ENCODE measurements at places on chromosomes 16 and 17.

GRCh38 chr17:75697651-75698291 is 23.5 kb upstream of the ITGB4 start:
- no peak for DNase-seq

DNA sequence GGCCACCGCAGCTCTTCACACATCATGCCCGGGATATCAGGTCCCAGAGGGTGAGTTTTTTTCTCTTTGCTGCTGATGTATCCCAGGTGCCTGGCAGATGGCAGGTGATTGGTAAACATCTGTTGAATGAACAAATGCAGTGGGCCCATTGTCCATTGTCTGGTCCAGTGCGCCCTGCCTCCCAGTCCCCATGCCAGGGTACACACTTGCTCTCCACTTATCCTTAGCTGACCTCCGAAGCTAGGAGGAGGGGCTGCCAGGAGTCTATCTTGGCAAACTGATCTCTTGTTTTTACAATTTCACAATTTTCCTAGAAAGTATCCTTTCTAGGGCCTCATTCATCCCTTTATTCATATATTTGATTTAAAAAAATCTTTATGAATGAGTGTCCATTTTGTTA is 196.0 kb downstream of the RAB11FIP4 start:
- DNase-seq: no peak

DNA sequence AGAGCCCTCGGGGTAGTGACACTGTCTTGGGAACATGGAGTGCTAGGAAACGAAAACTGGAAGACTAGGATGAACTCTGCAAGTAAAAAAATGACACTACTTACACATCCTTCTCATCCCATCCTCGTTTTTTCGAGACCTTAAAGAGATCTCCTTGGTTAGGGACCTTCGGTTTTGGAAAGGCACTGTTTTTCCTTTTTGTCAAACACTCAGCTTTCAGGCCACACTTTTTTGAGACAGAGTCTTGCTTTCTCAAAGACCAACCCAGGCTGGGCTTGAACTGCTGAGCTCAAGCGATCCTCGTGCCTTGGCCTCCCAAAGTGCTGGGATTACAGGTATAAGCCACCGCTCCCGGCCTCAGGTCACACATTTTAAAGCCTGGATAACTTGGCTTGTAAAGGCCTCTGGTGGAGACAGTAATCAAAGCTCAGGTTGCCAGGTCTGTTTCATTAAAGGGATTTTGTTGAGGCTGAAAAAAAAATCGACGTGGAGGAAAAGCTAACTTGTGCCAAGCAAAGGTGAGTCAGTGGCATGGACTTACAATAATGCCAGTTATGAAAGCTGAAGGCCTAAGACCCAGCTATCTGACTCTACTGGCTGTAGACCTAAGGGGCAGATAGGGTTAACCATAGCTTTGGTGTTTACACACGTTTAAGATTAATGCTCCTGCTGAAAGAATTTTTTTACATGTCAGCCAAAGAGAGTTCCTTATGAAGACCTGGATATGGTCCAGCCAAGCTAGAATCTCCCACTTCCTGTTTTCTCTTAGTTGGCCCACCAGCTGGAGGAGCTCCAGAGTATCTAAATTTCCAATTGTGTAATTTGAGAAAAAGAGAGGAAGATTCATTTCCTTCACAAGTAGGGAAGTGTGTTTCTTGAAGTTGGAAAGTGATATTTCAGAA is 823 bp downstream of the NBR1 start:
- DNase-seq: no peak

DNA sequence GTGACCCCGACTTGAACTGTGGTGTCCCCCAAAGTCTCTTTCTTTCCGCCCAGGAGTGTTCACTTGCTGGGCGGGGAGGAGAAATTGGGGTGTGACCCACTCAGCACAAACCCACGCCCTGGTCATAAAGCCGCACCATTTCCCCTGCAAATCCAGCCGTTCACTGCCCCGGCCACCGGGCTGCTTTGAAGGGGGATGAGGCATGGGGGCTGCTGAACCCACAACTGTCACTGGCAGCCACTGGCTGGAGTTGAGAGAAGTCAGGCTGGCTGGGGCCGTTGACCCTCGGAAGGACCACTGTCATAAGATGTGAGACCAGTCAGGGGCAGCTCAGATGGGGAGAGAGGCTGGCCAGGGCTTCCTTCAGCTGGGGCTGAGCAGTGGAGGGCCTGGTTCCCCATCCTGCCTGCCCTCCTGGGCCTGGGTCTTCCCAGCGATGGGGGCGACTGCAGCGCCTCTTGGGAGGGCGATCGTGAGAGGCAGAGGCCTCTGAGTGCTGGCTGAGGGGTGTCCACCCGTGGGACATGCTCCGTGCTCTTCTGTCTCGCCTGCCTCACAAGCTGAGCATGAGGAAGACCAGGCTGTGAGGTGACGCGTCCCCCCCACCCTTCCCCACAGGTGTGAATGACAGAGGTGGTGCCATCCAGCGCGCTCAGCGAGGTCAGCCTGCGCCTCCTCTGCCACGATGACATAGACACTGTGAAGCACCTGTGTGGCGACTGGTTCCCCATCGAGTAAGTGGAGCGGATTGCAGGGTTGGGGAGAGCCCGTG is 19.5 kb downstream of the C16orf90 start:
- DNase-seq: no peak

DNA sequence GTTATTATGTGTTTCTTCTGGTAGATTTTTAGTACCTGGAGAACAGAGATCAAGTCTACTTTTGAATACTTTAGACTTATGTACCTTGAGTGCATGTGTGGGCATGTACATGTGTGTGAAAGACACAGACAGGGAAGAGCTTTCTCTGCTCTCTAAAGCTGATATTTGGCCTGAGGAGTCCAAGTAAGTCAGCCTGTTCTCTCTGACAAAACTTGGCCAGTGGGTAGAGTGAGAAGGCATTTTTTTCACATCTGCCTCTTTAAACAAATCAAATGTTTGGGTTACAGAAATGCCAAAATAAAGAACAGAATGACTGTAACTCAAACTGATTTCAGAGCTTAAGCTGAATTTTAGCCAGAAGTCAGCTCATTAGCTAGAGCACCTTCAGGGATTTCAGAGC is 309.7 kb upstream of the DYNLRB2 start:
- no peak for DNase-seq

- DNase-seq: peak; percentile 72
Measured at GRCh38 chr17:47801176-47801765, 20.3 kb downstream of the OSBPL7 start.

DNA sequence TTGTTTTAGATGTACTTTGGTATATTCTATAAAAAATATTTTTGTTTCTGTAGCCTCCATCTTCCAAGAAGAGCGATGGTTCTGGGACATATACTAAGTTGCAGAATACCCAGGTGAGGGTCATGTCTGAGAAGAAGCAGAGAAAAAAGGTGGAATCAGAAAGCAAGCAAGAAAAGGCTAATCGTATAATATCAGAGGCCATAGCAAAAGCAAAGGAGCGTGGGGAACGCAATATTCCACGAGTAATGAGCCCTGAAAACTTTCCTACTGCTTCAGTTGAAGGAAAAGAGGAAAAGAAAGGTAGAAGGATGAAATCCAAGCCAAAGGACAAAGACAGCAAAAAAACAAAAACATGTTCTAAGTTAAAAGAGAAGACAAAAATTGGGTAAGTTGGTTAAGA is 154.6 kb downstream of the CHD9 start:
- DNase-seq: no peak

DNA sequence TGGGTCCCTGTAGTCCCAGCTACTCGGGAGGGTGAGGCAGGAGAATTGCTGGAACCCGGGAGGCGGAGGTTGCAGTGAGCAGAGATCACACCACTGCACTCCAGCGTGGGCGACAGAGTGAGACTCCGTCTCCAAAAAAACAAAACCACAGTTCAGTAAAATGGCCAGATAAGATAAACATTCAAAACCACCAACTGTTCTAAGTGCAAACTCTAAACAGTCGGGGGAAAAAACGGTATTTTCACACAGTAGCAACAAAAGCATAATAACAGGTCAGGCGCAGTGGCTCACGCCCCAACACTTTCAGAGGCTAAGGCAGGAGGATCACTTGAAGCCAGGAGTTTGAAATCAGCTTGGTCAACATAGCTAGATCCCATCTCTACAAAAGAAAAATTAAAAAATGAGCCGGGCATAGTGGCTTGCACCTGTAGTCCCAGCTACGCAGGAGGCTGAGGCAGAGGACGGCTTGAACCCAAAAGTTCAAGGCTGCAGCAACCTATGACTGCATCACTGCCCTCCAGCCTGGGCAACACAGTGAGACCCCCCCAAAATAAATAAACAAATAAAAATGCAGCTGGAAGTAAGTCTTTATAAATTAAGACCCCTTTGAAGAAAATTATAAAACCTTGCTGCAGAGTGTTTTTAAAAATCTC is 10.8 kb upstream of the HASPIN start:
- no peak for DNase-seq

DNA sequence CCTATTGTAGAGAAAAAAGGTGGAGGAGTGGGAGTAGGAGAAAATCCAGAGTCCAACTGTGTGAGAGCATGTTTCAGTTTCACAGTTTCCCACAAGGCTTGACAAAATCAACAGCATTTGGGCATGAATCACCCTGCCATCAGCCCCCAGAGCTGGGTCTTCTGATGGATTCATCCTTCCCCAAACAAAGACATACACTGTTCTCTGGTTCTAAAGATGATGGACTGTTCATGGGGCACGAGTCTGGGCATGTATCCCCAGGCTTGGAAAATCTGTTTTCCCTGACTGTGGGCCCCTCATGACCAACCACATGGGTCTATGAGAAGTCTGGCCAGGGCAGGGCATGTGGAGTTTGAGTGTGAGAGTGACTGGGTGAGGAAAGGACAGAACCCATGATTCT is 210.4 kb upstream of the IRX5 start:
- no peak for DNase-seq

GRCh38 chr16:81483970-81484595 is 39.5 kb downstream of the CMIP start:
- DNase-seq: no peak

DNA sequence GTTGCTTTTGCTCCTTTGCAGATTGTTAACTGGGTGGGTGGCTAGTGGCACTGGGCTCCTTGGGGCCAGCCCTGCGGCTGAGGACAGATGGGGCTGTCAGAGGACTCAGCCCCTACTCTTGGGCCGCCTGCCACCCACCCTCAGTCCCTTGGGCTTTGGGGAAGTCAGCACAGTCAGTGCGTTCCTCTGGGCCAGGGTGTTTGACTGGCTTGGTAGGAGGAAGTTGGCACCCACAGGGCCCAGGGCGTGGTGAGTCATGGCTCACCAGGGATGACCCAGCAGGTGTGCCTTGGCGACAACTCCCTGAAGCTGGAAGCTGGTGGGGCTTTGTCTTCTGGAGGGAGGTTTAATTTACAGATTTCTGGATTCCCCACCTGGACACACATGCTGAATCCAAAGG is 32.4 kb downstream of the HAPSTR1 start:
- no peak for DNase-seq

- no peak for DNase-seq
Measured at GRCh38 chr16:62478903-62479458, 442.7 kb upstream of the CDH8 start.

DNA sequence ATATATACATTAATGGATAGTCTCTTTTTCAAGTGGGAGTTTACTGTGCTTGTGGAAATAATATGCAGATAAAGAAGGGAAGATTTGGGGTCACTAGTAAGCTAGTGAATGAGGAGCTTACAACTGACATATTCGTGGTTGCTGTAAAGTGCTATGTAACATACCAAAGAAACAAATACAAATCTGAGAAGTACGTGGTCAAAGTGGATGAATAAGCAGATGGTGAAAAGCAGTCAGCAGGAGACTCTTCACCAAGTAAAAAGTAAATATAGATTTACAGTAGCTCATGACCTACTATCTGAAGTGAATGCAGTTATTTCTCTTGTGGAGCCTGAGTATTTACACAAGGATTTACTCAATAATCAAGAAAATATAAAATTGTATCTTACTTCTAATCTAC is 136.6 kb upstream of the ELAC2 start:
- no peak for DNase-seq

- no peak for DNase-seq
Measured at GRCh38 chr16:78098087-78098486, 1.4 kb upstream of the WWOX start.

DNA sequence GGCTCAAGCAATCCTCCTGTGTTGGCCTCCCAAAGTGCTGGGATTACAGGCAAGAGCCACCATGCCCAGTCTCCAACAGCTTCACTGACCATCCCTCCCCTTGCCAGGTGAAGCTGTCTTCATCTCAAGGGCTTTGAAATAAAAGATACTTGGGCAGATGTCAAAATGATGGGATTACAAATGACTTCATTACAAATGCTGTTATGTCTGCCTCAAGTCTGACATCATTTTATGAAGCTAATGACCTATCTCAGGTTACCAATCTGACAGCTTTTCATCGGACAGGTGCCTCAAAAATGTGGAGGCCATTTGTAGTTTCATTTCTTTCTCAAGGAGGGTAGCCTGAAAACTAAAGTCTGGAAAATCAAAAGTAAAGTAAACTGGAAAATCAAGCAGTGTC is 323.7 kb upstream of the TBX2 start:
- no peak for DNase-seq

DNA sequence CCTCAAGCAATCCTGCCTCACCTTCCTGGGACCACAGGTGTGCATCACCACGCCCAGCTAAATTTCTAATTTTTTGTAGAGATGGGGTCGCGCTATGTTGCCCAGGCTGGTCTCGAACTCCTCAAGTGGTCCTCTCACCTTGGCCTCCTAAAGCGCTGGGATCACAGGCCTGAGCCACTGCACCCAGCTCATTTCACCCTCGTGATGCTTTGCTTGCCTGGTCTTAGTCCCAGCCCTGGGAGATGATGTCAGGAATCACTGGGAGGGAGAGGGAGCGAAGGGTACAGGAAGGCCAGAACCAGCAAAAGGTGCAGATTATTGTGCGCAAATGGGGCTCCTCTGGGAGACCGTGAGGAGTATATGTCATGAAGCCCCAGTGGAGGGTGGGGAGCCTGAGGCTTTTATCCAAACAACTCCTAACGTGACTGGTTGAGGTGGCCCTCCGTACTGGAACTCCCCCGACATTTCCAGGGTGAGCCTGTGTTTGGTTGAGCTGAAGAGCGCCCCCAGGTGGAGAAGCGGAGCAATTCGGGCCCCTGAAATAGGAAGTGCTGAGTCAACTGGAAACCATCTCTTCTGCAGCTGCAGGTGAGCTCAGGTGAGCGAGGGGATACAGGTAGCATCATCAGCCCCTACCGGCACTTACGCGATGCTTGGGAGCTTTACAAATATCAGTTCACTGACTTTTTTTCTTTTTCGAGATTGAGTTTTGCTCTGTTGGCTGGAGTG is 41.2 kb upstream of the HAPSTR1 start:
- DNase-seq: no peak

DNA sequence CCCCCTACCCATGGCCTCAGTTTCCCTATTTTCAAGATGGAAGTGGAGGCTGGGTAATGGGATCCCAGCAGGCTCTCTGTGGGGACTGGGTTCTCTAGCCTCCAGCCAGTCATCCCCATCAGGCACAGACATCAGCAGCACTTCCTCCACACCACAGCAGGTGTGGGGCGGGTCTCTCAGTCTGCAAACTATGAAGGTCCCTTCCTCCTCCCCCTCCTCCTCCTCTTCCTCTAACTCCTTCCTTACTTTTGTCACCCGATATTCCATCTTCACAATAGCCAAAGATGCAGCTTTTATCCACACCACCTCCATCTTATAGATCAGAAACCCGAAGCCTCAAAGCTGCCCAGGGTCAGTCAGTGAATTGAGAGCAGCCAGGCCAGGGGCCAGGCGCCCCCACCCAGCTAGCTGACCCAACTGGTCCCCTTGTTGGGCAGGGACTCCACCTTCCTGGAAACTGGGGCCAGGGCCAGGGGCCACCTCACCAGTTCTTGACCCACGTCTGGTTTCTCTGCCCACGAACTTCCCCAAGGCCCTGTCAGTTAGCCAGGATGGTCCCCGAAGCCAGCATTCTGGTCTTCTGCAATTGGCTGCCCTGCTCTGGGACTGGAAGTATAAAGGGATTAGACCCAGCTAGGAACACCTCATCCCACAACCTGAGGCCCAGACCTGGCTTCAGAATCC is 2.5 kb downstream of the FAM83G start:
- no peak for DNase-seq

All from vagina (tissue), 2 donors.